ENCODE measurements at places on chromosomes 2 and 18.
A peak's percentile ranks its signal among the peaks of the same experiment; 100 is the strongest.

GRCh38 chr2:230849633-230850357, 14.9 kb upstream of the ITM2C start:
- no peak for DNase-seq

GRCh38 chr2:11093467-11093866, 61.8 kb upstream of the SLC66A3 start:
- no peak for DNase-seq

GRCh38 chr2:238097988-238098871, 1.9 kb upstream of the ESPNL start:
- peak; percentile 45 for DNase-seq

DNA sequence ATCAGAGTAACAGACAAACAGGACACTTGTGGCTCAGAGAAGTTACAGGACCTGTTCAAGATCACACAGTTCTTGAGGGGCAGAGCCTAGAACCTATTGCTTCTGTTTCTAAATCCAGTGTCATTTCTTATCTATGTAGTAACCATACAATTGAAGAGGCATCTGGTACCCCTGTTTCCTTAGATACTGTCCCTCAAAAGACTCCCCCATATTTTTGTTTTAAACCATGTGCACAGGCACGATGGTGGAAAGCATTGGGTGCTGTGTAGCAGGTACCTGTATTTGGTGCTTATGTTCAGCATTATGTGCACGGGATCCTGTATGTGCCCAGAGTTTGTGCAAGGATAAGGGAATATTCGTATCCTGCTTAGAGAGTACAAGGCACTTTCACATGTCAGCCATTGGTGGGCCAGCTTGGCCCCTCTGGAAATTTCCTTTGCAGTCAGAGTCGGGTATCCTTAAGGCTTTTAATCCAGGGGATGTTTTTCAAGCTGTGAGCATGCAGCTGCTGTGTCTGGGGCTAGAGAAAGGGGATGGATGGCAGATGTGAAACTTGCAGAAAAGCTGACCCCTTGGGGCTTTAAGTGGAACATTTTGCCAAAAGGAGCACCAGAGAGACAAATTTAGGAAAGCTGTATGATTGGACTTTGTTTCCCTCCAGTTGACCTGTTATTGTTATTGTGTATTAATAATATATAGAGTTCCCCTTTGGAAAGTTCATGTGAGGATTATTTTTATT, 2.1 kb downstream of the LBH start:
- DNase-seq, result no peak

DNA sequence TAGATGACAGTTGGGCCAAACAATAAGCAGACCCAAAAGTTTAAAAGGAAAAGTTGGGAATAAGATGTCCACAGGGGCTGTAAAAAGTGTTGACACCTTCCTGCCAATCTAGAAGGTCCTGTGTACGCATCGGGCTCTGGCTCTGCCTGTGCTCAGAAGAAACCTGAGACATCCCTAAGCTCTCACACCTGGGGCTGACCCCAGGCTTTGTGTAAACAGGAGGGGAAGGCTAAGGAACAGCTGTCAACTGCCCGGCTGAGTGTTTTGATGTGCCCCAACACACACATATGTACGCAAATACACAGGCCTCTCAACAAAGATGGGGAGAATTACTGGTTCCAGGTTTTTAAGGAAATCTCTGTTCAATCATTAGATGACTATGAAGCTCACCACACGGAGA, 59.5 kb downstream of the TMEM131 start:
- DNase-seq, result peak; percentile 33

DNA sequence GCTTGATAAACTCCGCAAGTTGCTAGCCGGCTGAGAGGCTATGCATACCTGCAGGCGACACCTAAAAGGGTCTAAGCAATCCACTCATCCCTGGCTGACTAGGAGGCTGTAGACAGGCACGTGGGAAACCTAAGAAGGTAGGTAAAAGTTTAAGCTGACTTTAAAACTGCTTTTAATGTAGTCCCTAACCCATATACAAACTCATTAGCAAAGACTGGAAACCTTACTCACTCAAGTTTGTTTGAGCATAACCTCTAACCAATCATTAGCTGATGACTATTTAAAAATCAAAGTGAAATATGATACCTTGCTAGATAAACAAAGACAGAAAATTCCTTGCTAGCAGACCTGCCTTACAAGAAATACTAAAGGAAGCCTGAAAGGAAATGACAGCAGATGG, 106.4 kb downstream of the EXOC6B start:
- DNase-seq, result peak; percentile 12

- no peak for DNase-seq
Observed at GRCh38 chr2:233865838-233866237, 2.3 kb downstream of the MSL3B start.

- DNase-seq, result no peak
Observed at GRCh38 chr2:40734797-40735196, 282.9 kb upstream of the SLC8A1 start.

- DNase-seq, result no peak
Observed at GRCh38 chr18:47283476-47283875, 32.0 kb upstream of the SKOR2 start.

GRCh38 chr2:54052825-54053718, 62.3 kb upstream of the ACYP2 start:
- no peak for DNase-seq

DNA sequence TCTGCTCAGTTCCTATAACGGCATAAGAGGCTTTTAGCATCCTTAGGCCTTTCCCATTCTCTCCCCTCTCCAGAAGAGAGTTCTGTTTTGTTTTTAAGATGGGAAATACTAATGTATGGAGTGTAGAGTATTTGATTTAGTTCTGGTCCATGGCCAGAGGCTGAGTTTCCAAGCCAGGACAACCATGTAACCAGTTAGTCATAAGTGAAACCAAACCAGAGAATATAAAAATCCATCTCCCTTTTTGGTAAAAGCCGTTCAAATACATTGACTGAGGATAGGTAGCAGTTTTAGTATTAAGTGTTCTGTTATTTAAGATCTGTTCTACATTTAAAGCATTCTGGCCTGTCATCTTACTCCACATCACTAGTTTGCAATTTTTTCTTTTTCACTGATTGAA, 3.1 kb downstream of the PSMD1 start:
- no peak for DNase-seq

DNA sequence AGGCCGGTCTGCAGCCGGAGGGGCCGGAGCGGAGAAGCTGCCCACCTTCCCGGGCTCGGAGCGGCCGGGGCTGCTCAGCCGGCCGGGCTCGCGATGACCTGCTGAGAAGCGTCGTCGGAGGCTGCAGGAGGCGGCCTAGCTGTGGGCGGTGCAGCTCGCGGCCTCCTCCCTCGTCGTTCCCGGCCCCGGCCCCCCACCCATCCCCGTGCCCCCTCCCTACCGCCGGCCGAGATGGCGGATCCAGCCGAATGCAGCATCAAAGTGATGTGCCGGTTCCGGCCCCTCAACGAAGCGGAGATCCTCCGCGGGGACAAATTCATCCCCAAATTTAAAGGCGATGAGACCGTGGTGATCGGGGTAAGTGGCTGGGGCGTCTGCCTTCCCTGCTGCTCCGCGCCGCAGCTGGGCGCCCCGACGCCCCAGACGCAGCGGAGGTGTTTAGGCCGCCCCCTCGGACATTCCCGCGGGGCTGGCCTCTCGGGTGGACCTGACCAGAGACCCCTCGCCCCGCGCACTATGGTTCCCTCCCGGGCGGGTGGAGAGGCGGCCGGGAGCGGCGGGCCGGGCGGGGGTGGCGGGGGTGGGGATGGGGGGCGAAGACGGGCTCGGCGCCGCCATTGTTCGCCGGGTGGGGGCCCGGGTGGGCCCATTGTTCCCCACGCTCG, 492 bp downstream of the KIF5C start:
- DNase-seq, result no peak

DNA sequence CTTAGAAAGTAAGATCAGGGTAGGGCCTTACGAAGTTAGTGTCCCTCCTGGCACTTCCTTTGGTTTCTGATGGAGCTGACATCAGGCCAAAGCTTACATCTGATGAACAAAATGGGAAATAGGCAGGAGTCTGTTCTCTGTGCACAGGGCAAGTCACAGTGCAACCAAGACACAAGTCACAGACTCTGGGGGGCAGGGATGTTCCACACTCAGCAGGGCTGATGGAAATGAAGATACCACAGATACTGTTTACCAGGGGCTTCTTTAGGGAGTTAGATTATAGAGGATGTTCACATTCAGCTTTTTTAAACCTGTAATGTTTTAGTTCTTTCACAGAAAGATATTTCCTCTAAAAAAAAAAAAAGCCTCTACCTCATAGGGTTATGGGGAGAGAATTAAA, 106.2 kb upstream of the EPC2 start:
- no peak for DNase-seq

GRCh38 chr2:160293391-160294091, 93.5 kb upstream of the ITGB6 start:
- DNase-seq, result no peak

DNA sequence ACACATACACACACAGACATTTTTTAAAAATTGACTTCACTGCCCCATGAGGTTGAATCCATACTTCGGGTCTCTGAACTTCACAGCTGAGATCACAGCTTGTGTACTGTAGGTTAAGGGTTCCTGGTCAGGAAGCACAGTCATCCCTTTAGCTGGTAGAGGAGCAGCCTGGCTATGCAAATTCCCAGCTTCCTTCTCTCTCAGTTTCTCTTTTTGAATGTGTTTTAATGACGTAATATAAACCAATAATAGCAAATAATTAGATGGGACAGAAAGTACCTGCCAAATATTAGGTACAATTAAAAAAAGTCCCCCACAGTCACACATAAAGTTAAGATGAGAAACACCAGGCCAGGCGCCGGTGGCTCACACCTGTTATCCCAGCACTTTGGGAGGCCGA, 178.7 kb downstream of the ZNF385B start:
- no peak for DNase-seq

GRCh38 chr2:180730976-180731375, 249.4 kb upstream of the UBE2E3 start:
- DNase-seq, result no peak

GRCh38 chr2:51620796-51621195, 588.9 kb upstream of the NRXN1 start:
- no peak for DNase-seq
